ENCODE measurements at places on chromosomes 12 and 14.

DNA sequence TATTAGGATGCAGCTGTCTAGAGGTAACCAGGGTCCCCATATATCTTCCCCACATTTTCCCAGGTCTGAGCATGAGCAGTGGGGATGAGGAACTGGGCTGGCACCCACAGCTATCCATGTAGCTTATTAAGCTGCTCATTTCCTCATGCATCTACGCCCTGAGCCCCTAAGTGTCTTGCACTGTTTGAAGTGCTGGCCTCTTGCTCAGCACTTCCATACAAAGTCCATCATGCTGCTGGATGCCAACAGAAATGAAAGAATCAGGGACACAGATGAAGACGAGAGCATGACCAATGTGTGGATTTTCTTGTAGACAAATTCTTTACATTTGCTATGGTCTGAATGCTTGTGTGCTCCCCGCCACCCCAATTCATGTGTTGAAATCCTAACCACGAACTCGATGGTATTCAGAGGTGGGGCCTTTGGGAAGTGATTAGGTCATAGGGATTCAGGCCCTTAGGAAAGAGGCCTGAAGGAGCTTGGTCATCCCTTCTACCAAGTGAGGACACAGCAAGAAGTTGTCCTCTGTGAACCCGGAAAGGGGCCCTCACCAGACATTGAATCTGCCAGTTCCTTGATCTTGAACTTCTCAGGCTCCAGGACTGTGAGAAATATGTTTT, 54.5 kb downstream of the C12orf75 start:
- DNase-seq, result no peak

DNA sequence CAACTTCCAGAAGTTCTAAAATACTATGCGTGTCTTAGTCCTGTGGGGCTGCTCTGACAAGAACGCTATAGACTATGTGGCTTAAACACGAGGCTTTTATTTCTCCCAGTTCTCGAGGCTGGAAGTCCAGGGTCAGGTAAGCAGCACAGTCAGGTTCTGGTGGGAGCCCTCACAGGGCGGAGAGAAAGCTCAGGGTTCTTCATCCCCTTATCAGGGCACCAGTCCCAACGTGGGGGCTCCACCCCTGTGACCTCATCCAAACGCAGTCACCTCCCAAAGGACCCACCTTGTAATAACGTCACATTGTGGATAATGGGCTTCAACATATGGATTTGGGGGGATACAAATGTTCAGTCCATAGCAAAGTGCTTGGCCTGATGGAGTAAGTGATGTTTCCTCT, 37.1 kb upstream of the TC2N start:
- DNase-seq, result no peak

- DNase-seq, result no peak
Observed at GRCh38 chr12:71460850-71461609, 21.4 kb downstream of the LGR5 start.

DNA sequence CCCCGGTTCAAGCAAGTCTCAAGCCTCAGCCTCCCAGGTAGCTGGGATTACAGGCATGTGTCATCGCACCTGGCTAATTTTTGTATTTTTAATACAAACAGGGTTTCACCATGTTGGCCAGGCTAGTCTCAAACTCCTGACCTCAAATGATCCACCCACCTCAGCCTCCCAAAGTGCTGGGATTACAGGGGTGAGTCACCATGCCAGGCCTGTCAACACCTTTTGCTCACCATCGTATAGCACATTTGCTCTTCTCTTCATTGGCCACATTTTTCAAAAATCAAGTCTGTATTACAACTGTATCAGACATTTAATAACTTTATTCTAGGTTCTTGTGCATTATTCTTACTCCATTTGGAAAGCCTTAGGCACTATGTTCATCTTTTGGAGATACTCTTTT, 50.3 kb downstream of the BCAT1 start:
- DNase-seq, result no peak

DNA sequence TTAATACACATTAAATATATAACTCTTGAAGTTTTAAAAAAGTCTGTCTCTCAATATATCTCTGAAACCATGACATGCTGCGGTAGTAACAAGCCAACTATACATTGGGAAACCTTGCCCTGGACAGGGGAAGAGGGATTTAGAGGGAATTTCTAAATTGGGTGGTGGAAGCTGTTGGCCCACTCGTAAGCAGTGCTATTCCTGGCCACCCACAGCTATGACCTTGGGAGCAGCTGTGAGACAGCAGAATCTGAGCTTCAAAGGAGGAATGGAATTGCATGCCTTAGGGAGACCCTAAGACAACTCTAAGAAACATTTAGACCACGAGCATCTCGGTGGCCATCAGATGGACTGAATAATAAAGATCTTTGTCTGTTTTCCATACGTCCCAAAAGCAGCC, 15.8 kb upstream of the GCH1 start:
- no peak for DNase-seq

Data from stimulated activated CD8-positive, alpha-beta memory T cell treated with anti-CD3 and anti-CD28 coated beads, Interleukin-12 subunit alpha, Interleukin-12 subunit beta, amount 100 ng/mL, for 1 hour (primary cell).